ENCODE measurements at places on chromosomes 13 and 19. TPM values are rescaled to one million over a fixed set of nuclear protein-coding genes. Genes with fewer than 3 reads are reported as not detected.

The C19orf67 gene
- total RNA-seq = not detected

The B3GNT8 gene
- not detected for total RNA-seq

The ZNF471 gene
- total RNA-seq = 10.8 TPM

The LILRB2 gene
- total RNA-seq = 1.5 TPM

The KLK3 gene
- 1.3 TPM for total RNA-seq

The CBY2 gene
- not detected for total RNA-seq

The NOTCH3 gene
- 10.9 TPM for total RNA-seq

The DAND5 gene
- not detected for total RNA-seq

The FGF9 gene
- total RNA-seq = 0.11 TPM

The ZNF100 gene
- 5.3 TPM for total RNA-seq

The KLK2 gene
- 3.4 TPM for total RNA-seq

The SIGLEC9 gene
- 2.1 TPM for total RNA-seq

The CCDC70 gene
- not detected for total RNA-seq

The LYPD4 gene
- total RNA-seq = not detected

DNA sequence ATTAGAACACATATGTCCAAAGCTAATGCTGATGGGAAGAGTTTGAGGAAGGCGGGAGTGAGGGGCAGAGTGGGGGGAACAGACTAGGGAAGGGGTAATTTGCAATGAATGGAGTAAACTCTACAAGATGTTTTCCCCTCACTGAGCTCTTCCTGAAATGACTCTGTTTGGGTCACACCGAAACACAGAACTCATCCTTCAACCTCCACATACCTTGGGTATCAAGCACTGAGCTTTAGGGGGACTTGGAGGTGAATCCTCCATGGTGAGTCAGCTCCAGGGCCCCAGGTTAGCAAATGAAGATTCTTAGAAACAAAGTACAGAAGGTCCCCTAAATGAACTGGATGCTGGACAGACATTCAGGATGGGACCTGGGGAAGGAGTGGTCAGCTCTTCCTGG, 1.3 kb upstream of the SIGLEC10 start:
- no peak for DNase-seq

- DNase-seq = no peak
Measured at GRCh38 chr13:30873499-30873898, 32.6 kb upstream of the MEDAG start.

GRCh38 chr13:45162194-45162593, 38.7 kb downstream of the KCTD4 start:
- no peak for DNase-seq

GRCh38 chr13:71217827-71218226, 649.2 kb downstream of the DACH1 start:
- no peak for DNase-seq

- DNase-seq = no peak
Measured at GRCh38 chr19:46741447-46741846, 4.4 kb upstream of the FKRP start.

- DNase-seq = no peak
Measured at GRCh38 chr13:30835442-30835841, 70.6 kb upstream of the MEDAG start.

DNA sequence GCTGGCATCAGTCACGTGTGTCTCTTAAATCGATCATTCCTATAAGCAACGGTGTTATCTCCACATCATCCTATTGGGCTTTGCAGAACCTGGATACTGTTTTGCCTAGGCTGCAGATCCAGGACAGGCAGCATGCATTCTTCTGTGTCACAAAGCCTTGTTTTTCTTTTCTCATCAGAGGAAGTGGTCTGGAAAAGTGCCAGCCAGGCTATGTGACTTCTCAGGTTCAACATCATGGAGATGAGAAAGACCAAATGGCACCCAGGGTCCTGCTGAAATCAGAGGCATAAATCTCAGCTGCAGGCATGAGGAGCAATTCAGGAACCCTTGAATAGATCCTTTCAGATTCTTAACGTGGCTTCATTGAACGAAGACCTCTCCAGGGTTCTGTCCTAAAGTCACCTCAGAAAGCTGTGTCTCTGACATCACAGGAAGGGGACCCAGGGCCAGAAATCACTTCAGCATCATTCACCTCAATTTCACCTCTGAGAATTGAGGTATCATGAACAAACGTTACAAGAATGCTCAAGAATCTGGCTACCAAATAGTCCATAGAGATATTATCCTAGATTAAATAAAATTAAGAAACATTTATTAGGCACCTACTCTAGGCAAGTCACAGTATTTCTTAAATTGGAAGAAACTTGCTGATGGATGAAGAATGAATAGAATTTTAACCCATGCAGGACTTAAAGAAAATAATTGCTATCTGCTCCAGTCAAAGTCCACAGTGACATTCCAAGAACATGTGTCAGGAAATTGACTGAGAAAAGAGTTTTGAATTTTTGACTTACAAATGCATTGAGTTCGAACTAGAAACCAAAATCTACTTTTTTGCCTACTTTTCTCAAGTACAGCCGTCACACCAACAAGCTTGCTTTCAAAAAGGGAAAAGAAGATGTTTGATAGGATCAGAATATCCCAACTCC, 124.1 kb downstream of the COG6 start:
- no peak for DNase-seq

- DNase-seq = peak; percentile 52
Measured at GRCh38 chr13:60654415-60654814, 257.4 kb downstream of the TDRD3 start.

DNA sequence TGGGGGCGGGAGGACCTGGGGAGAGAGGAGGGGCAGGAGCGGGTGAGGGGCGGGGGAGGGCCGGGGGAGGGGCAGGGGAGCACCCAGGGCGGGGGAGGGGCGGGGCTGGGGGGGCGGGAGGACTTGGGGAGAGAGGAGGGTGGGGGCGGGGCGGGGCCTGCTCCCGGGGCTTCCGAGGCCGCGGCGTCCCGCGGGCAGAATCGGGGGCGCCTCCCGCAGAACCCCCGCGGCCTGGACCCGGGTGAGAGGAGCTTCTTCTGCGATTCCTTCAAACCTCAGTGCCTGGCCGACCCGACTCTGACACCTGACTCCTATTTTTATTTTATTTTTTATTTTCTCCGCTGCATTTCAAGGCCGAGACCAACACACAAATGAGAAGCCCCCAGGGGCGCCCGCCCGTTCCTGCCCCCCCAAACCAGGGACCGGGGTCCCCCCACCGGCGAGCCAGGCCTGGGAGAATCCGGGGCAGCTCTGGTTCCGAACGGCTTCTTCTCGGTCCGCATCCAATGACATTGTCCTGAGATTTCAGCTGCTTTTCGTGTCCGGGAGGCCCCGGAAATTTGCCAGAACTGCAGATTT, 470 bp upstream of the GRTP1 start:
- peak; percentile 16 for DNase-seq

- no peak for DNase-seq
Measured at GRCh38 chr13:42075517-42075916, 27.1 kb downstream of the DGKH start.

- no peak for DNase-seq
Measured at GRCh38 chr19:14577264-14577663, 5.4 kb upstream of the NDUFB7 start.

GRCh38 chr19:54694648-54695047, 29.6 kb upstream of the KIR3DL3 start:
- no peak for DNase-seq

DNA sequence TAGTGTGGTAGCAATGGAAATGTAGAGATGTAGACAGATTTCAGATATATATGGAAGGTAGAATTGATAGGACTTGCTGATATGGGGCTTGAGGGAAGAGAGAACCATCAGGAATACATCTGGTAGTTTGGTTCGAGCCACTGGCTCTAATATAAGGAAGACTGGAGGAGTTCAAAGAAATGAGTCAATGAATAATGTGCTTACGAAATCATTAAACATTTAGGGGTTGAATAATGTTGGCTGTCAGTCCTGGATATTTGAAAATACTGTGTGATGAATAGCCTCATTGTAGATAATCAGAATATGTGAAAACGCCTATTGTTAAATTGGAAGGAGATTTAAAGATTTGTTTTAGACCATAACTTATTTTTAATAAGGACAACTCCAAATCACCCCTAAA, 21.6 kb downstream of the SGCG start:
- no peak for DNase-seq

GRCh38 chr13:46571189-46571908, 18.4 kb downstream of the LRCH1 start:
- peak; percentile 13 for DNase-seq

GRCh38 chr13:32949820-32950219, 66.4 kb upstream of the KL start:
- DNase-seq = peak; percentile 8

DNA sequence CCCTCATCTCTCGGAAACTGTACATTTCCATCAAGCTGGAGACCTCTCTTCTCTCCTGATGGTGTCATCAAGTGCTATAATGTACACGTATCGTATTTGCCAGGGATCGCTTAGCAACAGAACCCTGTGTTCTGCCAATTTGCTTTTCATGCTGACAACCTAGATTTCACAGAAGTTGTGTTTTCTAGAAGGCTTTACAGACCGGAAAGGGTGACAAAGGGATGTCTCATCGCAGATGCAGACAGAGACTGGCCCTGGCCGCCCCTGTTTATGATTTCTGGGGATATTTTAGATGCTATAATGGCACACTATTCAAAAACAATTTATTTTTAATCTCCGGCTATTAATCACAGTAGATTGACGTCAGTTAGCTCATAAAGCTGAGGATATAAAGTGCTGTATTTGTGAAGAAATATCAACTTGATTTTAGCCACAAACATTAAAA, 291.4 kb downstream of the IRS2 start:
- no peak for DNase-seq

DNA sequence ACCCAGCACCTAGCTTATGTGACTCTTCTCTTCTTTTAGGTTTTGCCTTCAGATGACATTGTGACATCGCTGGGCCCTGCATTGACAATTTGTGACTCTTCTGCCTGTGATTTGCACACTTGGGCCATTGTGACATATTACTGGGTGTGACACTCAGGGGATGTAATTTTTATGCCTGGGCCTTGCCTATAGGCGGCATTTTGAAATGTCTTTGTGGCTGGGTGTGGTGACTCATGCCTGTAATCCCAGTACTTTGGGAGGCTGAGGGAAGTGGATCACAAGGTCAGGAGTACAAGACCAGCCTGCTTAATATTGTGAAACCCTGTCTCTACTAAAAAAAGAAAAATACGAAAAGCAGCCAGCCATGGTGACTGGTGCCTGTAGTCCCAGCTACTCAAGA, 28.4 kb upstream of the ZNF681 start:
- no peak for DNase-seq

DNA sequence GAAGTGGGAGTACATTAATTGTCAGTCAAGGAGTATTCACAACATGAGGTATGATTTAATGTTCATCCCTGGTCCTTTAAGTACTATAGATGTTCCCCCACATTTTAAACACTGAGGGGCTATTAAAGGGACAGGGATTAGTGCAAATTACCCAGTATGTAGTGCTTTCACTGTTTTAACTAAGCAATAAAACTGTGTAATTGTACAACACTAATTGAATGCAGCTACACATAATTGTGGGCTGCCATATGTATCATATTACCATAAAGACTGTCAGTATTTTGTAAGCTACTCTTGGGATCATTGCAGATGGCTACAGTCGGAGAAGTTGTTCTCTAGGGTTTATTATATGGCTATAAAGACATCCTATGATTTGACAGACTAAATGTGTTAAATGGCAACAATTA, 316.6 kb downstream of the DCLK1 start:
- DNase-seq = no peak

DNA sequence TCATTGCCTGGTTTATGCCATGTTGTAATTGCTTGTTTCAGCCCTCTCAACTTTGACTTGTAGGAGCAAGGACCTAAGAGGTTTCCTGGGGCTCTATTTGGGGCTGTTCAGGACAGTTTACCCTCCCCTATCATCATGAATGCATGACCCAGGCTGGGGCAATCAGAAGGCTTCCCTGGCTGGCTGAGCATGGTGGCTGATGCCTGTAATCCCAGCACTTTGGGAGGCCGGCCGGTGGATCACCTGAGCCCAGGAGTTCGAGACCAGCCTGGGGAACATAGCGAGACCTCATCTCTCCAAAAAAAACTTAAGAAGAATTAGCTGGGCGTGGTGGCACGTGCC, 6.1 kb upstream of the LSM4 start:
- DNase-seq = no peak

DNA sequence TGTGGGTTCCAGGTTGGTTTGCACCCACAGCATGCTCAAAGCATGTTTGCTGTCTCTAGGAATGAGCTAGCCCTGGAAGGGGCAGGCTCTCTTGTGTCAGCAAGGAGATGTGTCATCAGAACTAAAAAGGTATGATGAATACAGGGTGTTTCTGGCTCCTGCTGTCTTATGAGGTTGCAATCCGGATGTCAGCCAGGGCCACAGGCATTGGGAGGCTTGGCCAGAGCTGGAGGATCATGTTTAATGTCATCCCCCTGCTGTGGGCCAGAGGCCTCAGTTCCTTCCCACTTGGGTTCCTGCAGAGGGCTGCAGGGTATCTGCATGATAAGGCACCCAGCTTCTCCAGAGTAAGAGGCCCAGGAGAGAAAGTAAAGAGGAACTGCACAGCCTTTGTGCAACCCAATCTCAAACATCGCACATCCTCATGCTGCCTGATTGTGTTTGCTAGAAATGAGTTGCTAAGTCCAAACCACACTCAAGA, 193.6 kb downstream of the COL4A1 start:
- DNase-seq = no peak

DNA sequence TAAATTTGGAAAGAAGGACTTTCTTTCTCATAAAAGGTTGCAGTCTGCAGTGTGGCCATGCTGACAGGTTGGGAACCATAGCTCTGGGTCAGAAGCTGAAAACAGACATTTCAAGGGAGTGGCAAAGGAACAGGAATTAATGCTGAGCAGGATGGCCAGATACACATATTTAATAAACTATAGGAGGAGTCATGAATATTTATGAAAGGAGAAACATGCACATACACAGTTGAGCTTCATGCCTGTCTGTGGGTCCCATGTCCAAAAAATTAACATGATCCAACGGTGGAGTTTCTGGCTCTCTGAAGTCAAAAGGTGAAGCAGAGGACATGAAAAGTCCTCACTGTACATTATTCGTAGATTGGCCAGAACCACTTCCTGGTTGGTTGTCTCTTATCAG, 2556.0 kb downstream of the PCDH9 start:
- no peak for DNase-seq

GRCh38 chr19:42272989-42273406, 3.9 kb downstream of the CIC start:
- DNase-seq = no peak
